ENCODE measurements at places on chromosomes 1 and 21. TPM values are rescaled to one million over a fixed set of nuclear protein-coding genes. Genes with fewer than 3 reads are reported as not detected.

DNA sequence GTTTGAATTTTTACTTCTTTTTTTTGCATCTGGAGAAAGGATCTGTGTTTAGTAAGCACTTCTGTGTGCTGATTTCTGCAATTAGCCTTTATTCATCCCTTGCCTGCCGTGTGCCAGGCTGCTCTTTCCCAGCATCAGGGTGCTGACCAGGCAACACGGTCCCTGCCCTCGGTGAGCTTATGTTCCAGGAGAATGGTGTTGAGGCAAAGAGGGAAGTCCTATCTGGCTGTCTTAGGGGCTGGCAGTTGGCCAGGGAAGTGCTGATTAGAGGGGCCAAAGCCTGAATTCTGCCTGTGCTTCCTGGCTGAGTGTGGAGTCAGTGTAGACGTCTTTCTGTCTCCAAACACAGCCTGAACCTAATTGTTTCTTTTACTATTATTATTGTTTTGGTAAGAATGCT is 187.1 kb downstream of the CAMTA1 start:
- H3K27me3 ChIP-seq: no peaks in the 10 kb centered on the region
- no peaks in the 10 kb centered on the region for H3K4me1 ChIP-seq
- no peak overlapping the region for H3K4me3 ChIP-seq
- no peak overlapping the region for H3K27ac ChIP-seq
- no peak for DNase-seq
- H3K36me3 ChIP-seq: no peaks in the 10 kb centered on the region

- no peak overlapping the region for H3K27ac ChIP-seq
- no peaks in the 10 kb centered on the region for H3K27me3 ChIP-seq
- H3K4me3 ChIP-seq: no peak overlapping the region
- no peaks in the 10 kb centered on the region for H3K36me3 ChIP-seq
- no peaks in the 10 kb centered on the region for H3K4me1 ChIP-seq
These were observed 1363.2 kb upstream of the ADGRL4 start for GRCh38 chr1:80369780-80370179.

DNA sequence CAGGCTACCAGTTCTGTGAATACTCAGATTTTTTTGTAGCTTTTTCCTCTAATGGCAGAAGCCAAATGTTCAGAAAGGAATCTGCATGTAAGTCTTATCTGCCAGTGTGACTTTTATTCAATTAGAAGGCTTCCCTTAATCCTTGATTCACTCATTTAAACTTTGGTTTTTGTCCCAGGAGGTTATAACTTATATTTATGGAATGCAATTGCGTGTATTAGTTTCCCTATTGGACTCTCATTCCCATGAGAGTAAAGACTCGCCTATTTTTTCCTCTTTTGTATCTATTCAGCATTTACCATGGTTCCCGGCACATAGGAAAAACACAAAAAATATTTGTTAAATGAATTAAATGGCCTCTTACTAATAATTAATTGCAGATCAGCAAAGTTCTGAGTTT is 3.5 kb downstream of the NTMT2 start:
- no peaks in the 10 kb centered on the region for H3K27me3 ChIP-seq
- DNase-seq: no peak
- H3K4me3 ChIP-seq: no peak overlapping the region
- H3K4me1 ChIP-seq: no peaks in the 10 kb centered on the region
- no peak overlapping the region for H3K27ac ChIP-seq

DNA sequence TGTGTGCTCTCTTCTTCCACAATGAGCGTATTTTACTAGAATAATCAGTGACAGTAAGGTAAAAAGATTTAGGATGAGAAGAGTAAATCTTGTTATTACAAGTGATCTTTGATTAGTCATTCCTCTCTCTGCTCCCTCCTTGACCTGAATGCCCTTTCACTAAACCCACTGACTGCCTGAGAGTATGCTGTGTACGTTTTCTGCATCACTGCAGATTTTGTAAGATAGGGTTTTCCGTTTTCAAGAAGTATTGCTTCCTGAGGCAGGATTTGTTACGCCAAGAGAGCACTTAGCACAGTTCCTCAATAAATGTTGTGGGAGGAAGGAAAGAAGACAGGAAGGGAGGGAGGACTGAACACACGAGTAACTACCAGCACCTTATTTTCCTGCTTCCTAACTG is 7.7 kb upstream of the LAMB3 start:
- peaks cover 12% of the 10 kb centered on the region for H3K4me1 ChIP-seq
- no peaks in the 10 kb centered on the region for H3K27me3 ChIP-seq
- DNase-seq: no peak
- H3K4me3 ChIP-seq: no peak overlapping the region

DNA sequence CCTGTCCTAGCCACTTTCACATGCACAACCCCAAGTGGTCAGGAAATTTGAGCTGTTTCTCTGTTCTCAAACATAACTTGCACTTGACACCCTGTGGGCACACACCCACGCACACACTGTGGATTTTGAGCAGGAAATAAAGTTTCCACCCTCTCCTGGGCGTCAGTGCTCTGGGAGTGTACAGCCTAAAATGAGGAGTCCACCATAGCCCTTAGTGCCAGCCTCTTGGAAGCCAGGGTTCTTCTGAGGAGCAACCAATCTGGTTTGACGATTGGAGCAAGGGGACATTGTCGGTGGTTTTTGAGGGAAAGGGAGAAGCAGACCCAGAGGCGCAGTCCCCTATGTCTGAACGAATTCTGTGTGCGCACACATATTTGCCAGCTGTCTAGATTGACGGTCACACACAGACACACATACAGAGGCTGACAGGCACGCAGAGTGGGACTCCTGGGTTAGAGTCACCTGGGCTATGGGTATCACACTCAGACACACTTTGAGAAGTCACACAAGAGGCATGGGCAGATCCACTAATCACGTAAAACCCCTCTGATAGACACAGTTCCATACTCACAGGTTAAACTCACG is 2.7 kb downstream of the DMBX1 start:
- DNase-seq: no peak
- peaks cover 45% of the 10 kb centered on the region for H3K27me3 ChIP-seq
- H3K36me3 ChIP-seq: no peaks in the 10 kb centered on the region
- H3K27ac ChIP-seq: no peak overlapping the region
- H3K4me3 ChIP-seq: no peak overlapping the region

- H3K4me1 ChIP-seq: no peaks in the 10 kb centered on the region
- H3K4me3 ChIP-seq: no peak overlapping the region
- H3K27me3 ChIP-seq: no peaks in the 10 kb centered on the region
- DNase-seq: no peak
These were observed 267.9 kb upstream of the DPYD start for GRCh38 chr1:98188774-98189173.

DNA sequence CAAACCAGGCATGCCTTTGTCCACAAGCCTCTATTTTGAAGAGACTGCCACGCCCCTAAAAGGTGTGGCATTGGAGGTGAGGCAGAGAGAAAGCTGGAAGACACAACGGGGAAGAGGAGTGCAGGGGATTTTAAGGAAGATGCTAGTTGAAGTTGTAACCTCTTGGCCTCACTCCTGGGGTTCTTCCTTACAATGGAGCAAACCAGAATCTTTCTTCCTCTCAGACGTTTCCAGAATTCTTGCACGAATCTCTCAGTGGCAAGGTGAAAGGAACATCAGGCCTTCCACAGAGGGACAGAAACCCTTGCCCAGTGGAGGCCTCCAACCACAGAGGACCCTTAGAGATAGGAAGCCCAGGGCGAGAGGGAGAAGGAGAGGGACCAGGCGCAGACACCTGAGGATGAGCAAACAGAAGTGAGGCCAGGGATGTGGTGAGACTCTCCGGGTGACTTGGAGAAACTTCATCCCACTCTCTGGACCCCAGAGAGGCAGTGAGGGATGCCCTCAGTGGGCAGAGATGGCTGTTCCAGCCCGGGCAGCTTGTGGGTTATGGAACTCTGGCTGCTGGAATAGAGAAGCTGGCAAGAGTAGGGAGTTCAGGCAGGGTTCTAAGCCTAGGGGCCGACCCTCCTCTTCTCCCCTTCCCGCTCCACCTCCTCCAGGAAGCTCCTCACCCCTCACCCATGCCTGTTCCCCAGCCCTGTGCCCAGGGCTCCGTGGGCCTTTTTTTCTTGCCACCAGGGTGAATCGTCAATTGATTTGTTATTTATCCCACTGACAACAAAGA is 136.8 kb upstream of the RUNX3 start:
- H3K4me3 ChIP-seq: no peak overlapping the region
- no peak overlapping the region for H3K27ac ChIP-seq
- no peaks in the 10 kb centered on the region for H3K4me1 ChIP-seq
- no peaks in the 10 kb centered on the region for H3K36me3 ChIP-seq

GRCh38 chr1:155015527-155016230 is 13.1 kb downstream of the ZBTB7B start:
- DNase-seq: peak; percentile 70
- no peak overlapping the region for H3K27ac ChIP-seq
- H3K4me3 ChIP-seq: no peak overlapping the region
- H3K36me3 ChIP-seq: peaks cover 24% of the 10 kb centered on the region
- peaks cover 18% of the 10 kb centered on the region for H3K4me1 ChIP-seq

- H3K27ac ChIP-seq: no peak overlapping the region
- H3K4me1 ChIP-seq: peaks cover 22% of the 10 kb centered on the region
- no peaks in the 10 kb centered on the region for H3K27me3 ChIP-seq
These were observed 10.8 kb upstream of the ADCY10 start for GRCh38 chr1:167924543-167925231.

DNA sequence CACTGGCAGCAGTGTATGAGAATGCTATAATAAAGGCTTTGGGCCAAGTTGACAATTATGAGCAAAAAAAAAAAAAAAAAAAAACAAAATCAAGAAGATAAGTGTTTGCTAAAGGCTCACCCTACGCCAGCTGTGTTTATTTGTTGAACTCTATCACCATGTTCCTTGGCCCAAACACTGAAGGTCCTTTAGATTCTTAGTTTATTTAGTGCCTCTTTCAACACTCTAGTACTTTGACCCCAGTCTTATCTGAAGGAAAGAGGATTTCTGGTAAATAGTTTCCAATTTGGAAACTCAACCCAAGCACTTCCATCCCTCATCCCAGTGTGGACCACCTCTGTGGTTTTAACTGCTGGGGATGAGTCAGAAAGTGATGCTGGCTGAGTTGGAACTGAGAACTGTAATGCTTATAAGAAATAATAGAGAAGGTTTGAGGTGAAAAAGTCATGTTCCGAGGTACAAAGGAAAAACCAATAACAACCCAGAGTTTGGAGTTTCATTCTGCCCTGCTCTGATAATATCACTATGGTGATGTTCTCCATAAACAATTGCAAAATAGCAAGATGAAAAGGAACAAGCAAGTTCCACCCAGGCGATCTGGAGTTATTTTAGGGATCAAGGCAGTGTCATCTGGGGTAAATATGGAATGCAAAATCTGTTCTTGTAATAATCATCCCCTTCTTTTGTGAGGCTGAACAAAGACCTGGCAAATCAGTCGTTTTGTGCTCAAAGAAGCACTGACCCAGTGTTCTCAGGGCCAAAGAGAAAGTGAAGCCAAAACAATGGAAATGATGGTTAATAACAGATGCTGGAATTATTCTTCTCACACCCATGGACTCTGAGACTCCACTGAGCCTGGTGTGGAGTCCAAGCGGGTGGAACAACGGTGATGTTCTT is 19.7 kb upstream of the CAPZB start:
- DNase-seq: no peak
- peak overlapping the region; percentile 2 for H3K27ac ChIP-seq
- no peaks in the 10 kb centered on the region for H3K27me3 ChIP-seq

GRCh38 chr1:53371851-53372250 is 44.0 kb upstream of the LRP8 start:
- no peaks in the 10 kb centered on the region for H3K27me3 ChIP-seq
- H3K4me3 ChIP-seq: no peak overlapping the region
- DNase-seq: no peak
- H3K27ac ChIP-seq: no peak overlapping the region
- H3K36me3 ChIP-seq: no peaks in the 10 kb centered on the region

DNA sequence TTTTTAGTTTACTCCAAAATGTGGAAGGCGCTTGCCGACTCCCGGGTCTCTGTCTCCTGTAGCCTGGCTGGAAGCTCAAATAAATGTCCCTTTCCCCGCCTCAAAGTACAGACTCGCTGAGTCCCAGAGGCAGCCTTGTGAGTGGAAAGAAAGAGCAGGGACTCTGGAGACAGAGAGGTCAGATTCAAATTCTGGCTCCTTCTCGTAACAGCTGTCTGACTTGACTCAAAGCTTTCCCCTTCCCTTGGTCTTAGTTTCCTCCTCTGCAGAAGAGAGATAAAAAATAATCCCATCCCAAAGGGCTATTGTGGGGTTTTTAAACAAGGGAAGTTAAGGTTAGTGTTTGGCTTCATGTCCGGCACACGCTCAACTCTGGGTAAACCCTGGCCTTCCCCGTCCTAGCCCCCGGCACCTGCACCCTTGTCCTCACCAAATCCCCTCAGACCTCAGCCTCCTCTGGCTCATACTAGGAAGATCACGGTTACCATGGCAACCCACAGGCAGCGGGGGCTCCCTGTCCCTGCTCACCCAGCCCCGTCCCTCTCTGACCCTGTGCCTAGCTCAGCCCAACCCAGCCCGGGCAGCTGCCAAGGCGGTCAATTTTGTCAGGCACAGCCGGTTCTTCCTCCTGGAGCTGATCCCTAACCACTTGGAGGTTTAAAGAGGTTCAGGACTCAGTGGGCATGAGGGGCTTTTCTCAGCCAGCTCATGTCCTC is 49.2 kb upstream of the IGSF21 start:
- no peak overlapping the region for H3K4me3 ChIP-seq
- H3K4me1 ChIP-seq: no peaks in the 10 kb centered on the region

GRCh38 chr1:240931031-240931430 is 319.1 kb upstream of the GREM2 start:
- H3K27ac ChIP-seq: no peak overlapping the region
- no peaks in the 10 kb centered on the region for H3K36me3 ChIP-seq
- H3K4me1 ChIP-seq: no peaks in the 10 kb centered on the region
- DNase-seq: no peak

GRCh38 chr1:89884718-89885596 is 64.1 kb downstream of the LRRC8D start:
- no peaks in the 10 kb centered on the region for H3K4me1 ChIP-seq
- DNase-seq: no peak
- no peak overlapping the region for H3K27ac ChIP-seq
- no peaks in the 10 kb centered on the region for H3K36me3 ChIP-seq
- H3K27me3 ChIP-seq: no peaks in the 10 kb centered on the region

DNA sequence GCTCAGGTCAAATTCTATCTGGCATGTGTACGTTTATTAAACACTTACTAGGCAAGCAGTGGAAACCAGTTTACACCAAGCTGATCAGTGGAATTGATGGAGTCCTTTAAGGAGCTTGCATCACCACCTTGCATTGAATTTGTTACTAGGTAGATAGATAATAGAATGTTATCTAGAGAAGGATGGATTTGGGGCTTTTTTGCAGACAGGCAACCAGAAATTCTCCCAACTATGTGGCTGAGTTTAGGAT is 44.9 kb downstream of the HHAT start:
- peaks cover 3% of the 10 kb centered on the region for H3K4me1 ChIP-seq
- no peak overlapping the region for H3K4me3 ChIP-seq
- no peak overlapping the region for H3K27ac ChIP-seq
- no peaks in the 10 kb centered on the region for H3K36me3 ChIP-seq

- H3K4me1 ChIP-seq: peaks cover 33% of the 10 kb centered on the region
- no peaks in the 10 kb centered on the region for H3K27me3 ChIP-seq
- DNase-seq: no peak
These were observed 53.6 kb upstream of the DMRTA2 start for GRCh38 chr1:50476800-50477199.

The DNAH14 gene
- 15.3 TPM for total RNA-seq

The IPO13 gene
- 11.8 TPM for total RNA-seq

The SPRR2A gene
- not detected for total RNA-seq

The LIN28A gene
- not detected for total RNA-seq

The TEDDM1 gene
- not detected for total RNA-seq

The ELAPOR1 gene
- total RNA-seq: 132 TPM
